ENCODE measurements at places on chromosomes 7 and 10.

GRCh38 chr7:85290269-85290668, 103.4 kb upstream of the SEMA3D start:
- no peak for DNase-seq

- DNase-seq: no peak
Observed at GRCh38 chr10:49738616-49739360, 23.3 kb downstream of the OGDHL start.

DNA sequence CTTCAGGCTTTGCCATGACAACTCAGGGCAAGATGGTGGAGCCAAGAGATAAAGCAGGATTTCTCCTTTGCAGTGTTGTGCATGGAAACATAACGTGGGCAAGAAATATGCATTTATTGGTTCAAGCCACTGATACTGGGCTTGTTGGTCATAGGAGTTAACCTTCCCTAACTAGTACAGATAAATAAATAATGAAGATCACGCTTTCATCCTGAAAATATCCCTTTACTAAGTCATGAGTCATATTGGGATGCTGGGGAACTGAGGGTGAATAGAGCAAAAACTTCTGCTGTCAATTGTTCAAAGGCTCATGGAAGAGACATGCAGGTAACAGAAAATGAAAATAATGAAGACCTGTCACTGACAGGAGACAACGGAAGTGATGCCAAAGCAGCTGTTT, 55.5 kb downstream of the TES start:
- no peak for DNase-seq

- no peak for DNase-seq
Observed at GRCh38 chr10:54613162-54613561, 187.9 kb downstream of the PCDH15 start.

GRCh38 chr7:130142654-130143333, 62.4 kb downstream of the TMEM209 start:
- no peak for DNase-seq

DNA sequence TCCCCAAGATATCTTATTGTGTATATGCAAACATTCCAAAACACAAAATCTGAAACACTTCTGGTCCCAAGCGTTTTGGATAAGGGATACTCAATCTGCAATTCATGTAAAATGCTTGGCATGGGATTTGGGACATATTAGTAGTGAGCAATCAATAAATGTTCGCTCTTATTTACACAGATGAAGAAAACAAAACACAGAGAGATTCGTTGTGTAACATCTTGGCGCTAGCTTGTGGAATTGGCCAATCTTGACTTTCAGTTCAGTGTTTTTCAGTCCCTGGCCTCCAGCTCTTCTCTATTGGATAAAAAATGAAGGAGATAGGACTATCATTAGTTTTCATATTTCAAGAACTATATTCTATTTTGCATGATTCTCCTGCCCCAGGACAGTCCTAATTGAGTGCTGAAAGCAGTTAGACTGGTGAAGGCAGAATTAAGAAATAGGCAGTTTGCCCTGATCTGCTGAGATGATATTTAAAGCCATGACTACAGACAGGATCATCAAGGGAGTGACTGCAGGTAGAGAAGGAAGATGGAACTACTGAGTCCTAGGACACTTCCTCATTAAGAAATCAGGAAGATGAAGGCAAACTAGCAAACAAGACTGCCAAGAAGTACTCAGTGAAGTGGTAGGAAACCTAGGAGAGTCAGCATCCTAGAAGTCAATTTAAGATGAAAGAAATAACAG, 1.8 kb downstream of the PNLIPRP3 start:
- DNase-seq: no peak

- no peak for DNase-seq
Observed at GRCh38 chr10:70130878-70131559, 1.6 kb downstream of the AIFM2 start.

DNA sequence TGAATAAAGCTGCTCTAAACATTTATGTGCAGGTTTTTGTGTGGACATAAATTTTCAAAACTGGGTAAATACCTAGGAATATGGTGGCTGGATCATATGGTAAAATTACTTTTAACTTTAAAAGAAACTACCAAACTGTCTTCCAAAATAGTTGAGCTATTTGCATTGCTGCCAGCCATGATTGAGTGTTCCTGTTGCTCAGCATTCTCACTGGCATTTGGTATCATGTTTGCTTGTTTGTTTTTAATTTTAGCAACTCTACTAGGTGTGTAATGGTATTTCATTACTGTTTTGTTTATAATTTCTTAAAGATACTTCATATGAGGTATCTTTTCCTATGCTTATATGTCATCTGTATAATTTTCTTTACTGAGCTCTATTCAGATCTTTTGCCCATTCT, 143.2 kb downstream of the POLR1F start:
- DNase-seq: no peak

DNA sequence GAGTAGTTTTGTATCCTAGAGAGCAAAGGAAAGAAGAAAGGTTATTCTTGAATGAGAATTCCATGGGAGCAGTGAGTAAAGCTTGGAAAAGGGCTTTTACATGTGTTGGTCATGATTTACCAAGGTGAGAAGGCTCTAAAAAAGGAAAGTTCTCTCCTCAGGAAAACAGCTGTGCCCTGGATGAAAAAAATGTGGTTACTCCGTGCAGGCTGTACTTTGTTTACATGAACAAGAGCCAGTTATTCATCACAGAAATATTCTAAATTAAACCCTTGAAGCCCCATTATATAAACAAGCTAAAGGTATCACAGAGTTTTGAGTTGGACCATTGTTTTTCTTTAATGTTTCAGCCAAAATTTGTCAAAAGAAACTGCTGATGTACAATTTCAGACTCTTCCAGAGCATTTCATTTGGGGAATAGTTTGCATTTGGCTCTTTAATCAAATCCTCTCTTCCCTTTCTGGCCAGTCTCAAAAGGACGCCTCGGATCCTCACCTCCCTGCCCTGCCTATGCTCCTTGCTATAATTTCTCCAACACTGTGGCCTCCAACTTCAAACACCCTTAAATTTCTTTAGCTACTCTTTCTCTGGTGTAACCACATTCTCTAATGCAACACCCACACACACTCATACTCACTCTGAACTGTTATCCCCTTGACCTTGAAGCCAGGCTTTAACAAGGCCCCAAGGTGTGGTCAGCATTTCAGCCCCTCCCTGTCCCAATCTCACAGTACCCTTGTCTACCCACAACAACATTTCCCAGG, 47.4 kb downstream of the AFAP1L2 start:
- DNase-seq: no peak

DNA sequence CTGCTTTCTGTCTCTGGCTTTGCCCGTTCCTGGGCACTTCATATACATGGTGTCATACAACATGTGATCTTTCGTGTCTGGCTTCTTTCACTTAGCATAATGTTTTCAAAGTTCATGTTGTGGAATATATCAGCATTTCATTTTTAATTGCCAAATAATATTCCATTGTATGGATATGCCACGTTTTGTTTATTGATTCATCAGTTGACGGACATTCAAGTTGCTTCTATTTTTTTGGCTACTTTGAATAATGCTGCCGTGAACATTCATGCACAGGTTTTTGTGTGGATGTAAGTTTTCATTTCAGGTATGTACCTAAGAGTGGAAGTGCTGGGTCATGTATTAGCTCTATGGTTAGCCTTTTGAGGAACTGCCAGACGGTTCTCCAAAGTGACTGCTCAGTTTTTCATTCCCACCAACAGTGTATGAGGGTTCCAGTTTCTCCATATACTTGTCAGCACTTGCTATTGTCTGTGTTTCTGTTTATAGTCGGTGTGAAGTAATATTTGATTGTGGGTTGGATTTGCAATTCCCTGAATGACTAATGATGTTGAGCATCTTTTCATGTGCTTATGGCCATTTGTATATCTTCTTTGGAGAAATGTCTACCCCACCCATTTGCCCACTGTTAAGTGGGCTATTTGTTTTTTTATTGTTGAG, 401.4 kb upstream of the GALNT17 start:
- no peak for DNase-seq

Measured in CD4-positive, alpha-beta T cell treated with Interleukin-15 for 4 hours (primary cell).